ENCODE measurements at places on chromosomes 1 and 21.

DNA sequence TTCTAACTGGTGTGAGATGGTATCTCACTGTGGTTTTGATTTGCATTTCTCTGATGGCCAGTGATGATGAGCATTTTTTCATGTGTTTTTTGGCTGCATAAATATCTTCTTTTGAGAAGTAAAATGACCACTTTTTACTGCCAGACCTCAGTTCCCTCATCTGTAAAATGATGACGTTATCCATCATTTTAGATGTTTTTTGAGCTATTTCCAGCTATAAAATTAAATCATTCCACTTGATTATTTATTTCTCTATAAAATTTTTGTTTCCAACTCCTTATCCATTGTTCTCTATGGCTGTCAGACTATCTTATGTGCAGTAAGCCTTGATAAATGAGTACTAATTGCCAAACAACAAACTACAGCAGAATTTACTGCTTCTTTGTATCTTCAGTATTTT lies 33.2 kb downstream of the RGS5 start:
- DNase-seq: no peak

- DNase-seq: no peak
Measured at GRCh38 chr1:105544475-105544874, 1512.0 kb upstream of the PRMT6 start.

GRCh38 chr1:37310064-37310463 lies 164.3 kb upstream of the ZC3H12A start:
- no peak for DNase-seq

DNA sequence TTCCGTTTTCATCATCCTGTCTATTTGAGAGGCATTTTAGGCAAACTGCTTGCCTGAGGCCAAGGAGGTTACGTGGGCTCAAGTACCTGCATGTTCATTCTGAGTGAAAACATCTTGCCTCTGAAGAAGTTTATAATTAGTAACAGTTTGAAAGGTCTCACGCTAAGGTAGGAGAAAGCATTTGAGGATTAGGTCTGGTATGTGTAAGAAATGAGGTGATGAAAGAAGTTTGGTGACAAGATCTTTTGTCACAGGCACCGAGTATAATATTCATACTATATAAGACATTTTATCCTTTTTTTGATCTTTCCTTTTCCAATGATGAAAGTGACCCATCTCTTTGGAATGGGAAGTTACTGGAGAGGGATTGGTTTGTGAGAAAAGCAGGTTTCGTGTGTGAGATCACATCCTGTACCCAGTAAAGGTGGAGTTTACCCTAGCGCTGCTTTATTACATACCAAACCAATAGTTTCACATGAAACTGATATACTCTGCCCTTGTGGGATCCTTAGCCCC lies 98.7 kb upstream of the PDC start:
- no peak for DNase-seq

DNA sequence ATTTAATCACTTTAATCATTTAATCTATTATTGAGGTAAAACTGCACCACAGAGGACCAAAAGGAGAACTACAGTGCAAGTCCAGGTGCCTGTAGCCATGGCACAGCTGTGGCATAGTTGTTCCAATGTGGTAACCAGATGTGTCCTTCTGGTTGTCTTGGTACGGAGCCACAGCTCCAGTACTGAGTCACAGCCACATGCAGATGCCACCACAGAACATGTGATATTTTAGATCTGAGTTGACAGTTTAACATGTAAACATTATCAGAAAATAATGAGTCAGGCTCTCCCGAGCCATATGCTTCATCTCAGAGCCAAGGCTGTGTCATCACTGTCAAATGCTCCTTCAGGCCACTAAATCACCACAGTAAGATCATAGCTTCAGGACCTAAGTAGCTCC lies 56.4 kb upstream of the RGS7 start:
- no peak for DNase-seq

DNA sequence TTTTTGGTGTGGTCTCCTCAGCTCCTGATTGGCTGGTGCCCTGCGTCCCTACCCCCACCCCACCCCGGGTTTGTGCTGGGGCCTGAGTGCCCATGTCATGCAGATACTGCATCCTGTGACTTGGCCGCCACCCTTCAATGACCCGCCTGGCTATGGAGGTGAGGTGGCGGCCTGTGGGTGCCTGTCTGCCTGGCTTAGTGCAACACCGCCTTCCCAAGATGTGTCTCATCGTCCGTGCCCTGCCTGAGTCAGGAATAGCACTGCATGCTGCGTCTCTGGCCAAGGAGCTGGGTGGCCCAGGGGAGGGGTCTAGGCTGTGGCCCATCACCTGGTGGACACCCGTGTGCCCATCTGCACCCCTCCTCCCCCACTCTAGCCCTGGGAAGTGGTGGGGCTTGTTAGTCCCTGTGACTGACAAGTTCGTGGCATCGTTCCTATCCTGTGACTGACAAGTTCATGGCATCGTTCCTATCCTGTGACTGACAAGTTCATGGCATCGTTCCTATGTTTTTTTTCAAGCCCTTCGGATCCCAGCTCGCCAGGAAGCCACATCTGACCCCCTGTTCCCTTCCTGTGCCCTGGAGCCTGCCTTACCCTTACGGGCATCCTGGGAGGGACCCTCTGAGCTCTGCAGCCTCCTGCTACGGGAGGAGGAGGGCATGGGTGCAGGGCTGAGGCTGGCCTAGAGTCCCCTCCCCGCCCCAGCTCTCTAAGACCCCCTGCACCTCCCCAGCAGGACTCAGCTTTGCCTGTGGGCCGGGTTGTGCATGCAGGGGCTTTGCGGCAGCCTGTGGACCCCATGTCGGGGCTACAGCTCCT lies 7.5 kb downstream of the SLX9 start:
- DNase-seq: no peak

GRCh38 chr1:173302890-173303829 lies 96.0 kb upstream of the TNFSF4 start:
- no peak for DNase-seq

- peak; percentile 29 for DNase-seq
Measured at GRCh38 chr1:192477630-192478029, 97.9 kb upstream of the RGS1 start.

- no peak for DNase-seq
Measured at GRCh38 chr1:3907621-3908165, 7.6 kb upstream of the C1orf174 start.
